Activated naive CD4-positive, alpha-beta T cell treated with anti-CD3 and anti-CD28 coated beads, Interleukin-2, amount 50 U/mL, for 16 hours (primary cell): ENCODE measurements at places on chromosomes 11 and 22.

DNA sequence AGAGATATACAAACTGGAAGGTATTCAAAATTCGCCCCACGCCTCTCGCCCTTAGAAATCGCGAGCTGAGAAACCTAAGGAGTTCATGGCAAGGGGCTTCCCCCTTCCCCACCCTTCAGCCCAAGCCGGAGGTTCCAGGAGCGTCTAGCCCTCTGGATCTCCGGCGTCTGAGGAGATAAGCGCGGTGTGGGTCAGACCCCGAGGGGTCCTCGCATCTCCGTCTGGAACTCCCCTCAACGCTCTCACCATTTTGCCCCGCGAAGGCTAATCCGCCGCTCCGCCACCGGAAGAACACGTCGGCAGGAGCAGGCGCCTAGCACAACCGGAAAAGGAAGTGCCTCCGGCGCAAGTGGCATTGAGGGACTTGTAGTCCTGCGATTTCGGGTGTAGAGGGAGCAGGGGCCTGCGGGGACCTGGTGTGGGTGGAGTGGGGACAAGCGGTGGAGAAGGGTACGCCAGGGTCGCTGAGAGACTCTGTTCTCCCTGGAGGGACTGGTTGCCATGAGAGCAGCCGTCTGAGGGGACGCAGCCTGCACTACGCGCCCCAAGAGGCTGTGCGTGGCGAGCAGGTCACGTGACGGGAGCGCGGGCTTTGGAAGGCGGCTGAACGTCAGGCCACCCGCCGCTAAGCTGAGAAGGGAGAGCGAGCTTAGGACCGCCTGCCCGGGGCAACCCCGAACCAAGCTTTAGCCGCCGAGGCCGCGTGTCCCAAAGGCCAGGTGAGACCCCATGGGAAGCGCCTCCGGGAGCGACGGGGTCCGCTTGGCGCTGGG lies at the start of the genes FEN1 and TMEM258:
FEN1 (plus strand) TSS at position 602 of the 773 bp plus-strand sequence. CDS start 2,451 bp downstream, outside the sequence.
TMEM258 (minus strand) TSS at position 290 of the 773 bp plus-strand sequence; CDS start at position 249, 41 bp downstream.
- DNase-seq, result peak; percentile 89

GRCh38 chr22:39242595-39243438 lies 2.0 kb downstream of the PDGFB start:
- DNase-seq, result peak; percentile 51

DNA sequence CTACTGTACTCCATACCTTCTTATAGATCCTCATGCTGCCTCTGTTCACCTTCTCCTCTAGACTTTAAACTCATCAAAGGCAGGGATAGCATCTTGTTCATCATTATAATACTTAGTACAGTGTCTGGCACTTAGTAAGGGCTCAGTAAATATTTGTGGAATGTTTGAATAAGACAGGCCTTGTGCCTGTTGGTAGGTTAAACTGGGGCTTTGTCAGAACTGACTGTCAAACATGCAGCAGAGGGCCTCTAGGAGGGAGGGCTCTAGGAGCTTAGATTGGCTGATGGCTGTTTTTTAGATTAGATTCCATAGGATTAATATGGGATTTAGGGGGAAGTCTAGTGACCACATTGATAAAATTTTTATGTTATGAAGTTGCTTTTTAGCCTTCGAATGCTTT lies 70.8 kb downstream of the RNF169 start:
- no peak for DNase-seq

- DNase-seq, result no peak
Observed at GRCh38 chr22:17247832-17248231, 28.6 kb upstream of the ADA2 start.

GRCh38 chr11:125441648-125442410 lies 54.2 kb downstream of the FEZ1 start:
- DNase-seq, result no peak

GRCh38 chr22:44876921-44877320 lies 124.5 kb downstream of the ARHGAP8 start:
- no peak for DNase-seq

DNA sequence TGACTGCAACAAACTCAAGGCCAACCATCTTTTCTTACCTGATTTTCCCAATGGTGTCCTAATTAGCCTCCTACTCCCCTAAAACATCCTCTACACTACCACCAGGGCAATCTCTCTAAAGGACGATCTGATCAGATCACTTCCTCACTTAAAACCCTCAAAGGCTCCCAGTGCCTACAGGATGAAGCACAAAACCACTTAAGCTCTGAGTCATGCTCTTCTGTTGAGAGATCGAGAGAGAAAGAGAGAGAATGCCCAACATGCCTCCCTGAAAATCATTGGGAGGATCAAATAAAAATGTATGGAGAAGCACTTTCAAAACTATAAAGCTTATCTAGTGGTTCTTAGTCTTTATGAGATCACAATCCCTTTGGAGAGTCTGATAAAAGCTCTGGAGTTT lies 171.1 kb downstream of the CADM1 start:
- no peak for DNase-seq
